ENCODE measurements at places on chromosomes 11 and 22.

DNA sequence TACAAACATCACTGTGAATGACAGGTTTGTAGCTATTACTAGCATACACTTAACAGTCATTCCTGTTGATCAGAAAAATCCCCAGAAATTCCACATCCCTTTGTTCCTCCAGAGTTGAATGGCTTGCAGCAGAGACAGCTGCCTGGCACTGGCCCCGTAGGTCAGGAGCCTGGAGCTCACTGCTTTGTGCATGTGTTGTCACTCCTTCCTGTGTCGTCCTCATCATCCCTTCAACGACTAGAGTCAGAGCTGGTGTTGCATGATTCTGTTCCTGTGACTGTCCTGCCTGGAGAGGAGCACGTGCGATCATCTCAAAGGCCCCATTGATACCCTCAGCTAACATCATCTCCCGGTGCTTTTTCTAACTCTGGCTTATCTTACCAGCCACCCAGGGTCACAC is 58.3 kb downstream of the LDLRAD3 start:
- DNase-seq, result no peak

GRCh38 chr22:50032941-50033601 is 20.5 kb upstream of the IL17REL start:
- no peak for DNase-seq

GRCh38 chr11:31326470-31327148 is 42.9 kb downstream of the DCDC1 start:
- no peak for DNase-seq

- DNase-seq, result no peak
Observed at GRCh38 chr11:121670805-121671282, 218.1 kb upstream of the SORL1-AS1 start.

DNA sequence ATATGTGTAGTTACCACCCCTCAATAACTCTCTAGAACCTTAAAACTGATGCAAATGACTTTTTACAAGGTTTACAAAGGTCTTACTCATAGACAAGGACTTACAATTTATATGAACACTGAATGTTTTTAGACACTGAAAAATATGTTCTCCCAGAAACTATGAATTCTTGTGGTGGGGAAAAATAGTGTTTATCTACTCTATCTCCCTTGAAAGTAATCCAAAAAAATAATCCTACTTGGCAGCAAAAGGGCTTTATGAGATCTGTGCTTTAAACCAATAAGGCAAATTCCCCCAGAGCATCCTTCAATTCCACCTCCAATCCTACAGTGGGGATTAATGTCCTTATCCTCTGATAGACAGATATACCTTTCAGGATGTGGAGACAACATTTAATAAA is 1984.1 kb upstream of the RAG2 start:
- no peak for DNase-seq

- no peak for DNase-seq
Observed at GRCh38 chr11:907668-908067, 2.9 kb downstream of the CHID1 start.

GRCh38 chr11:113538451-113539412 is 63.5 kb upstream of the DRD2 start:
- DNase-seq, result no peak

DNA sequence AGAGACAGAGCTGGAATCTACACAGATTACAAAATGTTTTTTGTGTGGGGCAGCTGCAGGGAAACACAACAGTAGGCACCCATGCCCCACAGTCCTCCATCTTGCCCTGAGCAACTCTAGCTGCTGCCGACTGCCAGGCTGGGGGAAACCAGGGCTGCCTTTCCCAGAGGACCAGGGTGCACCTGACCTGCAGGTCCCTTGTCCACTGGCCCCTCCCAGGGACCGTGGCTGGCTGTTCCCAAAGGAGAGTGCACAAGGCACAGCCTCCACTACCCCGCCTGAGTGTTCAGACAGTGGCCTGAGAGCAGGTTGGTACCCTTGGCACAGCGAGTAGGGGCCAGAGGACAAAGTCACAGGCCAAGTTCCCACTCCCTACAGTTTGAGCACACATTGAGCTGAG is 181.8 kb downstream of the BARX2 start:
- DNase-seq, result no peak

DNA sequence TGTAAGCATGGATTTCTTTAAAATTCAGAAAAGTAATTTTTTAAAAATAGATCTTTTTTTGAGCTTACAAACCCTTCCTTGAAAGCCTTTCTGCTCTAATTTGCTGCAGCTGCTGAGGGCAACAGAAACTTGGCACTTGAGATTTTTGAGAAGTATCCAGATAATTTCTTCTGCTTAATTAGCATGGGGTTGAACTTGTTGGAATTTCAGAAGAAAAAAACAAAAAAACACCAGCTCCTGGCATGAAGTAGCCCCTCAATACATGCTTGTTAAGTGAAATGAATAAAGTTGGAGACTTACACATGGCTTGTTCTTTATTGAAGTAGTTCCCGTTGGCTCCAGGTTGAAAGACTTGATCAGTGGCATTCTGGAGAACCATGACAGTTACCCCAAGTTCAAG is 331.4 kb upstream of the RAG2 start:
- no peak for DNase-seq

GRCh38 chr11:117796872-117797529 is at the start of gene DSCAML1:
DSCAML1 (minus strand) TSS chr11:117797216; CDS start chr11:117797079, 137 bp downstream.
- DNase-seq, result no peak

- no peak for DNase-seq
Observed at GRCh38 chr11:15286465-15286864, 171.7 kb downstream of the INSC start.

DNA sequence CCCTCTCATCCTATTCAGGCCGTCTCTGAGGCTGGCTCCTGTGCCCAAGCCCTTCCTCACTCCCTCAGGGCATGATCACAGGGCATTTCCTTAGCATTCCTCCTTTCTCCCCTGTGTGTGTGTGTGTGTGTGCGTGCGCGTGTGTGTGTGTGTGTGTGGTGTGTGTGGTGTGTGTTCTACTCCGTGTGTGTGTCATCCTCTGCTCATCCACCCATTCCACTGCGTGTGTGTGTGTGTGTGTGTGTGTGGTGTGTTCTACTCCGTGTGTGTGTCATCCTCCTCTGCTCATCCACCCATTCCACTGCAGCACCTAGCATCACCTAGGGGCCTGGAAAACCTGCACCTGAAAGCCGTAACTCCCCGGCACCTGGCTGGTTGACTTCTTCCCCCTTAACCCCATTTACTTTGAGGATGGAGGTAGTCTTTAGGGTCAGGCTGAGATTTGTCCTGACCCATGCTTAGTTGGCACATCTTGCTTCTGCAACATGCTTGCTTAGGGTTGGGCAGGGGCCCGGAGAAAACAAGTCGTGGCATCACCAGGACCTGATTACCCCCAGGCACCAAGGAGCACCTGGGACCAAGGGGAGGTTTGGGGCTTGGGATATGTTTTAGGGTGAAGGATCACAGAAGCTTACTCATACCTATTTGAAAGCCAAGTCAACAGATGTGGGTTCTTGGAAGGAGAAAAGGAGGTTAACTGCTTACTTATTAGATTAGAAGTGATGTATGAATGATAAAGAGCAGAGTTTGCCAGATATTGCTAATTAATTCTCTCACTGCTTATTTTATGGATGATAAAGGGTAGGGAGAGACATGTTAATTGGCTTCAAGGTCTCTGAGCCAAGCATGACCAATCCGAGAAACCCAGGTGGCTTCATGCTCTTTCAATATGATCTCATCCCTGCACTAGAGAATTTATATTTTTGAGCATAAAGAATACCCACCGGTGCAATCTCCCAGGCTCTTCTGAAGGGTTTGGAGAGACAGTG is 18.9 kb downstream of the TIMP3 start:
- no peak for DNase-seq

GRCh38 chr11:3014057-3014938 is 22.2 kb upstream of the NAP1L4 start:
- no peak for DNase-seq

DNA sequence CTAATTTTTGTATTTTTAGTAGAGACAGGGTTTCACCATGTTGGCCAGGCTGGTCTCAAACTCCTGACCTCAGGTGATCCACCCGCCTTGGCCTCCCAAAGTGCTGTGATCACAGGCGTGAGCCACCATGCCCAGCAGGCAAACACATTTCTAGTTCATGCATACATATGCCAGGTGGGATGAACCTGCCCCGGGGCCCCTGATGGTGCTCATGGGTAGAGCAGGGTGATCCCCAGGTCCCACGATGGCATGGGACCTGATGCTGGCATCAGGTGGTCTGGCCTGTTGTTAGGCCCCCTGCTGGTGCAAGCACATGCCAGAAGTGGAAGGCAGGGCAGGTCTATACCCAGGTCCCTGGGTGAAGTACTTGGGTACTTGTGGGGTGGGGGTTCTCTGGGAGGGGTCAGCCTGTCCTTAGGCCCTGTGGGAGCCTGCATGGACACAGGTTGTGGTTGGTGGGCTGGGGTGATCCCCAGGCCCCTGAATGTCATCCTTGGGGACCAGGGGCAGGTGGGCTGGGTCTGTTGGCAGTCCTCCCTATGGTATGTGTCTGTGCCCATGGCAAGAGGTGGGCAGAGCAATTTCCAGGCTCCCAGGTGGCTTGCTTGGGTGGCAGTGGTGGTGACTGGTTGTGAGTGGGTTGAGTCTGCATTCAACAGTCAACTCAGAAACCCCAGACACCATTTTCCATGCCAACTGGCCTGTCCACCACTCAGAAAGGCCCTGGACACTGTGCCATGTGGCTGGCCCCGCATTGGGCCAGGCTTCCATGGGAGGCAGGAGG is 9.6 kb upstream of the RGL4 start:
- no peak for DNase-seq

DNA sequence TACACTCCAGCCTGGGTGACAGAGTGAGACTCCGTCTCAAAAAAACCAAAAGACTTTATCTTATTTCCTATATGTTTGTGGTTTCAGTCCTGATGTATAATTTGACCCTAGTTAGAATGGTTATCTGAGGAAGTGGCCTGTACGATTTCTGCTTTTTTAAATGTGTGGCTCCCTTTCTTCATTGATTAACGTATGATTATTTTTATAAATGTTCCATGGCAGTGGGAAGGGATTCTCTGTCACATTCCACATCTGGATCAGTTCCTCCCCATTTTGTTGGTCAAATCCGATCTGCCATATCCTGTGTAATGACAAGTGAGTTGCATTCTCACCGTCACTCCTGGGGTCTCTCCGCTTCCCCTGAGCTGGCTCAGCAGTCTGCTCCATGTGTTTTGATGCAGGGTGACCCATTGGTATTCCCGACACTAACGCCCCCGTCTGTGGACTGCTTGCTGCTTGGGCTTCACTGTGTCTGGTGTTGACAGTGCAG is 20.3 kb downstream of the NEAT1 start:
- no peak for DNase-seq

- no peak for DNase-seq
Observed at GRCh38 chr22:47130883-47131631, 368.6 kb downstream of the TBC1D22A start.

DNA sequence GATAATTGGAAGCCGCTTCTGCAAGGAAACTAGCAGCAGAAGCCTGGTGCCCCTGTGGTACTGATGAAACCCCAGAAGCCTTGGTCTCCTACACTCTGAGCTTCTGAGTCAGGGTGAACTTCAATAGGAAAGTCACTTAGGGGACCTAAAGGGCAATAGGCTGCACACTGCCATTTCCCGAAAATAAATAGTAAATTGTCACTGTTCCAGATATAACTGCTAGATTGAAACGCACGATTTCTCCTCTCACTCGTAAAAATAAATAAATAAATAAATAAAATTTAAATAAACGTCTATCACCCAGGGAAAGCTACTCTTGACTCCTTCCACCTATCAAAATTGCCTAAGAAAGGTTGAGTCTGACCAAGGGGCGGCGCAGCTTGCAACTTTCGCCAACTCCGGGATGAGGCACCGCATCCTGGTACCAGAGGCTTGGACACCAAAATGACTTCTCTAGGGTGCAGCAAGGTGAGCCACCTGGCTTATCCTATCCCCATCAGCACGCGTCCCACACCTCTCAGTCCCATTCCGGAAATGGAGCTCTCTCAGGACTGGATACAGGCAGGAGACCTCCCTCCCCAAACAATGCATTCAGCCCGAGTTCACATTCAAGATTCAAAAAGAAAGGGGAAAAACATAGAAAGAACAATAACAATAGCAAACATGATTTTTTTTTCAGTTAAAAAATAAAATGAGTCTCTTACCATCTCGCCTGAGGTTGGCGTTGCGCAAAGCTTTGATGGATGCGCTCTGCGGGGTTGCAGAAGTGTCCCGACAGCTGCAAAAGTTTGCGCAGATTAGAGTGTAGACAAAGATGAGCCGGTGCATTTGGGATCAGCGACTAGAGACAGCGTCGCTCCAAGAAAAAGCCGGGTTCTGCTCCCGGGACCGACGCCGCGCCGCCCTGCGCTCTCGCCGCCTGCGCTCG is 583 bp downstream of the PDGFD start:
- DNase-seq, result no peak

GRCh38 chr11:12674936-12675696 is 895 bp downstream of the TEAD1 start:
- DNase-seq, result no peak

DNA sequence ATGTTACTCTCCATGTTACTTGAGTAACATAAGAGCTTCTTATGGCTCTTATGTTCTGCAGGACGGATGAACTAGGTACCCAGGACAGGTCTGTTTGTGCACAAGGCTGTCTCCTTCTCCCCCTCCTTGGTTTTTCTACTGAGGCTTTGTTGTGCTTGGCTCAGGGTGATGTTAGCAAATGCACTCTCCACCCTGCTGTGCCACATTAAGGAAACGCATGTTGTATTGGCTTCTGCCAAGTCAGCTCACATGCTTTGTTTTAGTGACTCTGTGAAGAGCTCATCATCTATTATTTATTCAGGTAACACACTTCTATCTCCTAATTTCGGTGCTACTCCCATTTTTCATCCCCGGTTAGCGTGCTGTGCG is 108.3 kb downstream of the PTPRJ start:
- no peak for DNase-seq

GRCh38 chr11:61076506-61077304 is 25.6 kb upstream of the CD5 start:
- DNase-seq, result no peak

- DNase-seq, result no peak
Observed at GRCh38 chr11:114015117-114015516, 40.2 kb downstream of the HTR3A start.

GRCh38 chr11:108958368-108959104 is 293.7 kb downstream of the DDX10 start:
- no peak for DNase-seq

GRCh38 chr11:65867284-65868071 is 5.1 kb downstream of the EFEMP2 start:
- DNase-seq, result no peak

DNA sequence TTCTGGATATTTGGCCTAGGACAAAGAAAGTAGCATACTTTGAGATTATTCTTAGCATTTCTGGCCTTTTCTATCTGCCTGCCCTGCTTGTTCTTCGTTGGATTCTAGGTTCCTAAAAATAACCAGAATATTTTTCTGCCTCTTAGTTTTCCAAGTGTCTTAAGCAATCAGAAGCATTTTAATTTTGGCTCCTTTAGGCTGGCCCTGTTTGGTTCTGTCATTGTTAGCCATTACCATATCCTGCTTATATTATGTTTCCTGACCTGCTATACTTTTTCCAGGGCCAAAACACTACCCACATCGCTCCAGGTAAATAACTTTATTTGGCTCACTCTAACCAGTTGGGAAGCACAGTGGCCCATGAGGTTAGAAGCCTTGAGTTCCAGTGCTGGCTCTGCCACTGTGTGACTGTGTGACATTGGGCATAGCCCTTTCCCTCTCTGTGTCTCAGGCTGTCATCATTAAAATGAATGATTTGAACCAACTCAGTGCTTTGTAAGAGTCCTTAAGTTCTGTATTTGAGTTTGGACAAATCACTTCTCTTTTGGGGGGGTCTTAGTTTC is 91.1 kb downstream of the STIM1 start:
- no peak for DNase-seq

Data from stimulated activated CD8-positive, alpha-beta memory T cell treated with anti-CD3 and anti-CD28 coated beads, Interleukin-4, amount 100 ng/mL, for 1 hour (primary cell).